NCI-H1105 treated with DMSO at 0.1 percent for 48 hours (cell line): ENCODE measurements at places on chromosomes 4 and X.

DNA sequence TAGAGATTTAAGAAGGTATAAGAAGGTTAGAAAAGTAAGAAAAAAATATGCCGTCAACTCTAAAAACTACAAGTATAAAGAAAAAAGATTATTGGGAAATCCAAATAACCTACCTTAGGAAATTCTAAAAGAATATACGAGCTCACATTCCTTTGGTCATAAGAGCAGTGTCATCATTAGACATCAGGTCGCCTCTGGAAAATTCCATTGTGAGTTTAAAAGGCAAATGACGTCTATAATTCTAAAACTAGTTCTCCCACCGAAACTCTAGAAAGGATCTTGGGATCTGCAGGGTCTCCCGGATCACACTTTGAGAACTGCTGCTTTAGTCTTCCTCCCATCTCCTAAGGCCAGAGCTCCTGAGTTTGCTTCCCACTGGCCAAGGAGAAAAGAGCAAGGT is 518 bp upstream of the SAT1 start:
- DNase-seq, result no peak

- no peak for DNase-seq
Measured at GRCh38 chr4:172683021-172683420, 485.6 kb upstream of the GALNT7 start.

DNA sequence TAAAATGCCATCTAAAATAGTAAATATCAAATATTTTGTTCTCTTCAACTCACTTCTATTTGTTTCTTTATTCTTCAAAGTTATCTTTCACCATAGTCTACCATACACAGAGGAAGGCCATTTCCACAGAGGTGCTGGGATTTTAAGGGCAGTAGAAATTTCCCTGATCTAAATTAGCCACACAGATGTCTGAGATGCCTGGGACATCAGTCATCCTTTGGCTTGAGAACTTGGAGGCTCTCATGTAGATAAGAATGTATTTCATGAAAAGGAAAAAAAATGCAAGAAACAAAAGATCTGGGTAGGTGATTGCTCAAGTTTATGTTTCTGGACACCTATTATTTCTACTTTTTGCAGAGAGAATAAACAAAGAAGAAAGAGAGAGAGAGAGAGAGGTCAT is 1008.2 kb downstream of the NLGN4X start:
- DNase-seq, result no peak

GRCh38 chr4:183825346-183825745 is 79.8 kb upstream of the STOX2 start:
- DNase-seq, result no peak

DNA sequence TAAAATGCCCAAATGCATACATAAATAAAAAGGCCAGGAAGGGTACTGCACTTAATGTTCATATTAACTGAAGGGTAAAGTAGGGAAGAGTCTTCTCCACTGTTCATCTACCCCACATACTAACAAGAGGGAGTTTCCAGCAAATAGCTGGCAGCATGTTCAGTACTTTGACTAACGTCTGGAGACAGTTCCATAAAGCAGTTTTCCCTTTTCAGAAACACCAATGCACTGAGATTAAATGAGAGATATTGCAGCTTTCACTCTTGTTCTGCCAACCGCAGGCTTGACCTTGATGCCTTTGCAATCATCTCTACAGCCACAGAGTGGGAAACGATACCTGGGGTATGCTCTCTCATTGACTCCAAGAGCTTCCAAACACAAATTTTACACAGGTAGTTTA is 2123.1 kb upstream of the TENM3 start:
- no peak for DNase-seq

GRCh38 chr4:121112530-121112929 is 40.2 kb upstream of the NDNF start:
- DNase-seq, result no peak

GRCh38 chr4:21795091-21795490 is 153.5 kb downstream of the KCNIP4 start:
- DNase-seq, result no peak

DNA sequence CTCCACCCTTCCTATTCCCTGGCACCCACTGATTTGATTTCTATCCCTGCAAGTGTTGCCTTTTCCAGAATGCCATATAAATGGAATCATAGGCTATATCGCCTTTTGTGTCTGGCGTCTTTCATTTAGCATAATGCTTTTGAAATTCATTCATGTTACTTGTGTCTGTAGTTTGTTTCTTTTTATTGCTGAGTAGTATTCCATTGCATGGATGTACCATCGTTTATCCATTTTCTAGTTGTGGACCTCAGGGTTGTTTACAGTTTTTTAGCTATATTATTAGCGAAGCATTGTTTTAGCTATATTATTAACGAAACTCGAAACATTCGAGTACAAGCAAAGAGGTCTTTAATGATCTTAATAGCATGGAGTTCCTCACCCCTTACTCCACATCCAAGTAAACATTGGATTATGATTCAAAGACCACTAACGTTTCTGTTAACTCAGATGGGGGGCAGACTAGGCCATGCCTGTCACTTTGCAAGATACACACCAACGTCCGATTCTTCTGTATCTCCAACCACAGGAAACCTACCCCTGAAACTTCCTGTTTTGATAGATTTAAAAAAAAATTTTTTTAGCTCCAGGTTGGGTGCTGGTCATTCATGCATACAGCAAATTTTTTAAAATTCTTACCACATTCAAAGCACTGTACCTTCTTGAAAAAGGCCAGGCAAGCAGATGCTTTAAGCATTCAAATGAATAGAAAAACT is 1.1 kb downstream of the DCK start:
- DNase-seq, result no peak

DNA sequence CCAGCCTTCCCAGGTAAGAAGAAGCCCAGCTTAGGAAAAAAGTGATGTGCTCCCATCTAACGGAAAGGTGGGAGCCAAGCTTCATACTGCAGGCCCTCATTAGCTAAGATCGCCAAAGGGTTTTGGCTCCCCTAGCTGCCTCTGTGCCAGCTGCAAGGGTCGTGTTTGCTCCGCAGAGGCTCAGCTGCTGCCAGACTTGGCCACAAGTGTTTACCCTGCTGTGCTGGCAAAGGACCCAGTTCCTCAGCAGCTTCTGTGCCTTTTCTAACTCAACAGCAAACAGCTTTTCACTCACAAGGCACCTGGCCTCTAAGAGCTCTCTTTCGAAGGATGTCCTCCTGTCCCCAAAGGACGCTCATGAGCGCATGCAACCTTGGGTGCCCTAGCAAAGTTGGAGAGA is 12.2 kb upstream of the VMA21 start:
- peak; percentile 94 for DNase-seq

DNA sequence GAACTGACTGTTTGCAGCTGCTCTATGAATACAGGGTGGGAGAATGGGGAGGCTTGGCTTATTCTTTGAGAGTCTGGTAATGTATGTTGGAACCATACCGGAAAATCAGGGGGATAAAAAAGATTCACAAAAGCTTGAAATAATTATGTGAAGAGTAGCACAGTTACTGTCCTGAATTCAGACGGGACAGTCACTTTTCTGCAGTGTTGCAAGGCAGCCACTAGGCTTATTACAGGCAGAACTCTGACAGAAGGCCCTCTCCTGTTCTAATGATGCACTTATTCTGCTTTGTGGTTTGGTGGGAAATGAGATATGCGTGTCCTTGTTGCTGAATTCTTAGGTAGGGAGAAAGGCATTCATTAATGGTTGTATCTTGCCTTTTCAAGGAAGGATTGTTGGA is 37.2 kb downstream of the GUCY1B1 start:
- no peak for DNase-seq

GRCh38 chr4:151852202-151852601 is 91.4 kb upstream of the GATB start:
- DNase-seq, result no peak

- no peak for DNase-seq
Measured at GRCh38 chrX:19686876-19687275, 171.6 kb upstream of the MAP3K15 start.

GRCh38 chr4:90189178-90189577 is 62.0 kb downstream of the CCSER1 start:
- DNase-seq, result no peak

- no peak for DNase-seq
Measured at GRCh38 chr4:174930895-174931294, 12.7 kb downstream of the ADAM29 start.

GRCh38 chr4:165763640-165764039 is 109.4 kb upstream of the TLL1 start:
- no peak for DNase-seq

GRCh38 chr4:101031971-101032370 is 315.4 kb downstream of the PPP3CA start:
- no peak for DNase-seq

DNA sequence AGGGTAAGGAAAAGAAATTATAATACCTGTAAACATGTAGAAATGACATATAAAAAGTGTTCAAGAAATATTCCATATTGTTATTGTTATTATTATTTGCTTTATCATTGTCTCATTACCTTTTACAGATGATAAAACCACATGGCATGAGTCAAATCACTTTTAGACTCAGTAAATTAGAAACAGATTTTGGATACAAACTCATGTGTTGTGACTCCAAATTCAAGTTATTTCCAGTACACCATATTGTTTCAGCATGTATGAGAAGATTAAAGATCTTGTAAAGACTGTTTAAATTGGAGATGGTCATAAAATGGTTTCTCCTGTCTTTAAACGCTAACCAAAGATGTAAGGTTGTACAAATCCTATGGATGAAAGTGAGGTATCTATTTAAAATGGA is 18.1 kb downstream of the PPP1R2C start:
- DNase-seq, result no peak

- peak; percentile 29 for DNase-seq
Measured at GRCh38 chrX:137401092-137401491, 164.8 kb upstream of the ZIC3 start.

DNA sequence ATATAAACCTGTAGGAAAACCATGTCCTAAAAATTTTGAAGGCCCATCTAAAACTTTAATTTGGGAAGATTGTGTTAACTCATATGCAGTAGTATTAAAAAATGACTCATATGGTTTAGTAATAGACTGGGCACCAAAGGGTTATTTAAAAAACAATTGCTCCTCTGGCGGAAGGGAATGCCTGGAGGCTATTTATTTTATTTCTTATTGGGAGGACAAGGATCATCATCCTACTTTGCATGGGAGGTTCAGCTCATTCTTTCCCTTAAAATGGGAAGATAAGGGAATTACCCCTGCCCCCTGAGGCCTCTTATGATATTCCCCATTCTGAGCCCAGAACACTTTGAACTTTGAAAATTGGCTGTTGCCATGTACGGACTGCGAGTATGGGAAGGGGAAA is 29.7 kb upstream of the MGST2 start:
- DNase-seq, result no peak

DNA sequence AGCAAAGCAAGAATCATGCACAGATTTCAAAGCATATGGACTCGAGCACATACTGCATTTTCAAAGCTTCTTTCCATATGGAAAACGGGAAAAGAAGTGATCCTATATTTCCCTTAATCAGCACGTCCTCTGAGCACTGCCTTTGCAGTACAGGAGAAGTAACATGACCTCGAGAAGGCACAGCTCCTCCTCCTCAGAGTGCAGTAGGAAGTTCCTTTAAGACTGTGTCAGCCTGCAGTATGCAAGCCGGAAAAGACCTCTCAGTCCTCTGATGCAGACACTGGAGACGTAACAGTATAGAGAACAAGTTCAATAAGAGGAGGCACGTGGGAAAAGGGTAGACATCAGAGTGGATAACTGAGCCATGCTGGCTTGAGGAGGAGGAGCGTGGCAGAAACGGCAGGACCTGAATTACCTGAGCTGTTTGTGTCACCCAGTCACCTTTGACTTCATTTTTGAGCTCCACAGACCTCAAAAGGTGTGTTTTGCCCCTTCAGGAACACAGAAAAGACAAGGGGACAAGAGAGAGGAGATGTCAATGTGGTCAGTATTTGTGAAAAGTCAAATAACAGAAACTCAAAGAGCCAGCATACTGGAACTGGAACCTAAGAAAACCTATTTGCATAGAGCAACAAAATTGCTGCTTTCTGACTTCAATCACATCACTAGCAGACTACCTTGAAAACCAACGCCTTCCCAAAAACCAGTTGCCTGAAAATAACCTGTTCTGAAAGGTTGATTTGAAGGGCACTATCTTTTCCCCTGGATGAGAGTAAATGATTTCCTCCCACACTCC is 20.8 kb downstream of the IRF2 start:
- no peak for DNase-seq

DNA sequence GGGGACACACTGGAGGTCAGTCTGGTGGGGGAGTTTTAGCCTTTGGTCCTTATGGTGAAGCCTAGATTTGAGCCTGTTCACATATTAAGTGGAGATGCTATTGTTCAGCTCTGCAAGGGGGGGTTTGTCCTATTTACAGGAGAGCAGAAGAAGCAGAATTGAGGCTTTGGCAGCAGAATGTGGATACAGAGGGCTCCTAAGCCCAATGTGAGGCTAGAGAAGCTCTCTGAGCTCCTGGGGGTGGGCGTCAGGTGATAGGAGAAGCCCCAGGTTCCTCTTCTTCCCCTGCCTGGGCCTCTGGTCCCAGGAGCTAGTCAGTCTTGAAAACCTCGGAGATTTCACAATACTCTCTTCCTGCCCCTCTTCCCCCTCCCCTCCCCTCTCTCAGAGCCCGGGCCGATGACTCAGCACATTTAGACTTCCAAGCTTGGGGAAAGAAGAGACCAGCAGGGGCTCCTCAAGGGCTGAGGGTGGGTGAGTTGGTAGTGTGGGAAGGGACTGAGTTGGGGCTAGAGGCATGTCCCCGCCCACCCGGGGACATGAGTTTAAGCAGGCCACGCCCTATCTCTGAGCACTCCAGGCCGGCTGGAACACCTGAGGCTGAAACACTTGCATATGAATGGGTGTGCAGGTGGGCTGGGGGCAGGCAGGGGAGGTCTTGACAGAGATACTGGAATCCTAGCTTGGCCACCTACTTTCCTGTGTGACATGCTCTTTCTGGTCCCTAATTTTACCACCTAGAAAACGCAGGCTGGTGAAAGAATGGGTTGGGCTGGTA is 3.4 kb downstream of the TFE3 start:
- peak; percentile 1 for DNase-seq

- DNase-seq, result no peak
Measured at GRCh38 chr4:148793221-148793620, 351.0 kb upstream of the NR3C2 start.

GRCh38 chrX:123803331-123803983 is 56.4 kb upstream of the XIAP start:
- DNase-seq, result peak; percentile 93

DNA sequence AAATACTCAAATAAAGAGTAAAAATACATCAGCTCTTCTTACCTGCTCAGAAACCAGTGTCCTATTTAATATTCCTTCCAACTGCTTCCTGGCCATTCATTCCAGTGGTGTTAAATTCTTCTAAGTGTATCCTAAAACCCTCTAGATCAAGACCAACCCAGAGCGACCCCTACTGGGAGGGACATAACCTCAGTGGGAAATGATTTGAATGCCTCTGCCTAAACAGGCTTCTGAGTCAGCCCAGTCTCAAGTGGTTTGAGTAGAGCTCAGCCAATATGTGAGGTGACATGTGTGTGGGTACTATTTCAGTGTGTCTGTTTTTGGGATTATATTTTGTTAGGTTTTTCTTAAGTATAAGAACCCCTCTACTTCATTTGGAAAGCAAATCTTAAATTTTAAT is 133.6 kb upstream of the ARHGEF9 start:
- DNase-seq, result no peak

DNA sequence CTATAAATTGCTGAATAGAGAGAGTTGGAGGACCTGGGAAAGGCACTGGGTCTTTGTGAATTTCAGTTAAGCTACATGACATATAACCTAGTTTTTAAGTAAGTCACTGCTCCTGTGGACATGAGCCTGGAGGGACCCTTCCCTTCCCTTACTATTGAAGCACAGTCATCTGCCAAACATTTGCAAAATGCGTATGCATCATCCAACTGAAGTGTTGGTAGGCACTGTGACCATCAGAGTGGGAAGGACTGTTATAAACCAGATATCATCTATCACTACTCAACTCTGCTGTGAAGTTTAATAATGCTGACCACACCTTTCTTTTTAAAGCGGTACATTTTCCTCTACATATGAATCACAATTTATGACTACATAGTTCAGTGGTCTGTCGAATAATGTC is 5.2 kb downstream of the GABRA3 start:
- DNase-seq, result no peak
